ENCODE measurements at places on chromosomes 6 and 20. TPM values are rescaled to one million over a fixed set of nuclear protein-coding genes. Genes with fewer than 3 reads are reported as not detected.

The MUC22 gene
- total RNA-seq, result not detected

The MAS1 gene
- not detected for total RNA-seq

The BEND3 gene
- total RNA-seq, result 3.1 TPM

The SAMD5 gene
- 0.62 TPM for total RNA-seq

The LGSN gene
- total RNA-seq, result 2.7 TPM

The TMC2 gene
- total RNA-seq, result not detected

The FAM217A gene
- not detected for total RNA-seq

The LAMA2 gene
- 0.30 TPM for total RNA-seq

The PTCRA gene
- total RNA-seq, result not detected

The GJA10 gene
- not detected for total RNA-seq
